Activated CD4-positive, alpha-beta T cell treated with anti-CD3 and anti-CD28 coated beads, Interleukin-2, amount 50 U/mL, for 24 hours (primary cell): ENCODE measurements at places on chromosomes 12 and 14.

DNA sequence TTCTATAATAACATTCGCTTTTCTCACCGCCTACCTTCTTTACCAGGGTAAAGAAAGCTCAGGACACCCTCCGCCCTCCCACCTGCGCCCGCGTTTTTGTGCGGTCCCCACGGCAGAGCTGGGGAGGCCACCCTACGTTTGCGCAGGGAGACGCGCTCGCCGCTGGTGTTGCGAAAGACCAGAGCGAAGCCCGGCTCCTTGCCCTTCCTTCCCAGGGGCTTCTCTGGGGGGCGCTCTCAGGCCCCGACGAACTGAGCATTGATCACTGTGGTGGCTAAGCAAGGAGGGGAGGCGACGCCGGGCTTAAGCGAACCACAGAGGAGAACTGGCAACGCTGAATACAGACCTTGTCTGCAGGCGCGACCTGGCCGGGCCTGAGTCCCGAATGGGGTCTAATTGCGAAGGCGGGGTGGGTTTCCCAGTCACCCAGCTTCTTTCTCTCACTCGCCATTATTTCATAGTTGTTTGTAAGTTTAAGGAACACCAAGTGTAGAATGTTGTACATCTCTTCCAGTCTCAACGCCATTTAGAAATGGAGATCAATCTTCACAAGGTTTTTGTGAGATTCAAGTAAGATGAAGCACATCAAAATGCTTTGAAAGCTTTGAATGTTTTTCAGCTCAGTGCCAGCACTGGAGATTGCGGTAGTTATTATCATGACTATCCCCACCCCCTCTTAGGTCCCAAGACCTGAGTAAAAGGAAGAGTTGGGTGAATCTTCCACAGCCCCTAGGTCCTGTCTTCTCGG, 1.7 kb upstream of the NKX2-1 start:
- no peak for DNase-seq

DNA sequence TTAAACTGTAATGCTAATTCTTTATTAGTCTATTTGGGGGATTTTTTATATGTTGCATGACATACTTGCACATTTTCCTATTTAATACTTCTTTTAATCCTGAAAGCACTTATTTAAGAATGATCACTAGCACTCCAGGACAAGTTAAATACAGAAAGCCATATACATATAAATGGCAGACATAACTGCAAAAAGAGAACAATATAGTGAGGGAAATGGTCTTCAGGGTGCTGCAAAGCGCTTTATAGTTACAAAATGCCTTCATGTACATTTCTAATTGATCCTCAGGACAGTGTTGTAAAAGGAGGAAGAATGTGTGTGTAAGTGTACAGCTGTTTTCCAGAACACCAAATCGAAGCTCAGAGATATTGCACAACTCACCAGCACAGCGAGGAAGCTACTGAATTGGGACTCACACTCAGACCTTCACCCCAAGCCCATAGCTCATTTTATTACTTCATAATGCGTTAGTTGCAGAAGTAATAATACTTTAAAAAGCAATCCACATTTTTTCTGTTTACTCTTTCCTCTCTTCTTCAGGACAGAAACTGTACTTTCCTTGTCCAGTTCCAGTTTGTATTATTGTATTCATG, 428.2 kb downstream of the RAD51B start:
- DNase-seq = no peak

DNA sequence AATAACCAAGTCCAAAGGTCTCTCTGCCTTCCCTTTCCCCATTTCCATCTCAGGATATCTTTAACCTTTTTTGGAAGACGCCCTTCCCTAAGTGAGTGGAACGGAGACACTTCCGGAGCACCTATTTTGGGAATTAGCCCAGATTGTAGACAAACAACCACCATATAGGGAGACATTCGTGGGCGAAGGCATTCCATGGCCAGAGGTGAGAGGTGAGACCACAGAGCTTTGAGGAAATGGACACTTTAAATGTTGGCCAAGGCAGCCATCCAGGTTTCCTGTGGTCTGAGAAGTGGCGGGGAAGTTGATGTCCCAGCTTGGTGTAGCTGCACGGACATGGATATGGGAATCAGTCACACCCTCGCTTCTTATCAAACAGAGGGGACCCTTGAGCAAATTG, 69.4 kb upstream of the BDKRB2 start:
- no peak for DNase-seq

DNA sequence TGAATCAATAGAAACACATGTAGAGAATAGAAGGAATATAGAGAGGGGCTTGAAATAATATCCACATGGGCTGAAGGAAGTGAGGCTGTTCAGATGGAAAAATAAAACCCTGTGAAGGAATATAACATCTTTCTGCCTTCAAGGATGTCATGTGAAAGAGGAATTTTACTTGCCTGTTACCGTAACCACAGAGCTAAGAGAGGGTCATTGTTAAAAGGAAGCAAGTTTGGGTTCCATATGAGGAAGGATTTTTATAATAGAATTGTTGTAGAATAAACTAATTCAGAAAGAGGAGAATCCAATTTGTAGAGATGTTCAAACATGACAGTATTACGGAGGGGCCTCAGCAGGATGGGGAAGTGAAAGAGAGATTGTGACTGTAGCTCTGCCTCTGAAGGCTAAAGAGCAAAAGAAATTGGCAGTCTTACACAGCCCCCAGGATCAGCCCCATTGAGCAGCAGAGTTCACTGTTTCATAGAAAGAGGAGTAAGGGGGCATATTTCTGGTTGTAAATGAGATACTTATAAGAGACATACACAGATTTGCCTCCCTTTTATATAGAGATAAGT, 41.8 kb upstream of the PTPRR start:
- DNase-seq = no peak

GRCh38 chr14:103562179-103562428, 353 bp downstream of the BAG5 start:
- no peak for DNase-seq

GRCh38 chr14:95250936-95251335, 68.8 kb downstream of the CLMN start:
- DNase-seq = no peak

DNA sequence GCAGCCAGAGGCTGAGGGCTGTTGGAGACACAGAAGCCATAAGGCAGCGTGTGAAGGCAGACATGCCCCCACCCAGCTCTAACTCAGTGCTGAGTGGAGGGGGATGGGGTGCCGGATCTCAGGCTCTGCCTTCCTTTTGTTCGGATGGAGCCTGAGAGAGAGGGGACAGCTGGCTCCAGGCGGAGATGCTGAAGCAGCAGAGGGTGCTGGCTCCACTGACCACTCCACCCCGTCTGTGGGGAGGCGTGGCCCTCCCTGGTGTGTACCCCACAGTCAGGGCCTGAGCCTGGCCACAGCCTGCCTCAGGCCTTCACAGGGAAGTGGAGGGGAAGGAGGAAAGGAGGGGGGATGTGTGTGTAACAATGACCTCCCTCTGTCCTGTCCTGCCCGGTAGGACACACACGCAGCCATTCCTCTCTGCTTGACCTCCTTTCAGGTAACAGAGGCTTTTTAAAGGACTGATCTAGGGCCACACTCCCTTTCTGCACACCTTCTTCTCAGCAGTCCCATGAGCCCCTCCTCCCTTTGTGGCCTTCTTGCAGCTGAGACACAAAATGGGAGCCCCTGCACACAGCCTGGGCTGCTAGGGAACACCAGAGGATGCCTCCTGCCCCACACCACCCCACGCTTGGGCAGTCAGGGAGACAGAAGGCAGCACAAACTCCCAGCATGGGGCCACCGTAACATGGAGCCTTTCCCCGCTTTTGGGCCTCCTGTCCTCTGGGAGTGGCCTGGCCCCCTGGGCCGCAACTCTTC, 9.6 kb upstream of the ENDOU start:
- DNase-seq = no peak

DNA sequence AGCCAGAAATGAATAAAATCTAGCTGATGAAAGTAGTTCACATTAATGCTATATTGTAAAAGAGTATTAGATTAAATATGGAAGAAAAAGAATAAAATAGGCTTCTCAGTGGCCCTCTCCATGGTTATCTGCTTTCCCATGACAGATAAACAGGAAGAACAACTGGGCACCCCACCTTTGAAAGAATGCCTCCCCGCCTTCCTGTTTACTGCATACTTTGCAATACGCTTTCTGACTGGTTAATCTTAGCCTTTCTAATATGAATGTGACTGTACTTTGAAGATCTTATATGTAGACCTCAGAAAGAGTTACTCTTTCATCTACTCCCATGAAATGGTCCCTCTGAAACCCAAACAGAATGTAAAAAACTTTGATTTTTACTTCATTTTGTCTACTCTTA, 34.1 kb upstream of the DAAM1 start:
- no peak for DNase-seq
